Mesenchymal stem cell (in vitro differentiated cells and primary cell): ENCODE measurements at places on chromosomes 2 and 18.

- no peaks in the 10 kb centered on the region for H3K36me3 ChIP-seq
- no peak overlapping the region for H3K27ac ChIP-seq
These were observed 84.4 kb upstream of the RAB6C start for GRCh38 chr2:129895061-129895460.

- H3K36me3 ChIP-seq = no peaks in the 10 kb centered on the region
- H3K4me3 ChIP-seq = no peak overlapping the region
- H3K27me3 ChIP-seq = no peaks in the 10 kb centered on the region
- no peaks in the 10 kb centered on the region for H3K4me1 ChIP-seq
- DNase-seq = no peak
These were observed 103.5 kb downstream of the DNER start for GRCh38 chr2:229610872-229611271.

DNA sequence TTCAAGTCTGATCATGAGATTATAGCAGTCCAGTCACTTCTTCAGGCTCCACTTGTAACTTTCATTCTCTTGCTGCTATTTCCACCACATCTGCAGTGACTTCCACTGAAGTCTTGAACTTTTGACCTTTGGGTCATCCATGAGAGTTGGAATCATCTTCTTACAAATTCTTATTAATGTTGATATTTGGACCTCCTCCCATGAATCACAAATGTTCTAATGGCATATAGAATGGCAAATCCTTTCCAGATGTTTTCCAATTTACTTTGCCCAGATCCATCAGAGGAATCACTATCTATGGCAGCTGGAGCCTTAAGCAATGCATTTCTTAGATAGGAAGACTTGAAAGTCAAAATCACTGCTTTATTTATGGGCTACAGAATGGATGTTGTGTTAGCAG, 159.4 kb downstream of the LTBP1 start:
- H3K4me1 ChIP-seq = peaks cover 5% of the 10 kb centered on the region
- no peak for DNase-seq
- no peak overlapping the region for H3K27ac ChIP-seq
- no peaks in the 10 kb centered on the region for H3K27me3 ChIP-seq

DNA sequence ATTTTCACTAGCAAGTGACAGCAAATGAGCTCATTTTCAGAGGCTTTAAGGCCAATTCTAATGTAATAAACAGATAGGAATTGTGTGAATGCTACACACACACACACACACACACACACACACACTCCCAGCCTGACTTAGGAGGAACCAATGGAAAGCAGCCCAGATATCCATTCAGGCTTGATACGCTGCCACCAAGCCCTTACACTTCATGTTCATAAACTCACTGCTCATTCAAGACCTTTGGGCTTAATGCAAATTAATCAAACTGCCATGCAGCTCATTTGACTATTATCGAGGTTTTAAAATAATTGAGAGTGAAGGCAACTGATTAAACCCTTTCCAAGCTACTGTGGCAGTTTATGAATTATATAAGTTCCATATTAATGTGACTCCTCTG, 298.9 kb upstream of the NCKAP5 start:
- H3K4me1 ChIP-seq = no peaks in the 10 kb centered on the region
- H3K36me3 ChIP-seq = no peaks in the 10 kb centered on the region
- H3K4me3 ChIP-seq = no peak overlapping the region
- peaks cover 10% of the 10 kb centered on the region for H3K27me3 ChIP-seq
- H3K27ac ChIP-seq = no peak overlapping the region
- no peak for DNase-seq

DNA sequence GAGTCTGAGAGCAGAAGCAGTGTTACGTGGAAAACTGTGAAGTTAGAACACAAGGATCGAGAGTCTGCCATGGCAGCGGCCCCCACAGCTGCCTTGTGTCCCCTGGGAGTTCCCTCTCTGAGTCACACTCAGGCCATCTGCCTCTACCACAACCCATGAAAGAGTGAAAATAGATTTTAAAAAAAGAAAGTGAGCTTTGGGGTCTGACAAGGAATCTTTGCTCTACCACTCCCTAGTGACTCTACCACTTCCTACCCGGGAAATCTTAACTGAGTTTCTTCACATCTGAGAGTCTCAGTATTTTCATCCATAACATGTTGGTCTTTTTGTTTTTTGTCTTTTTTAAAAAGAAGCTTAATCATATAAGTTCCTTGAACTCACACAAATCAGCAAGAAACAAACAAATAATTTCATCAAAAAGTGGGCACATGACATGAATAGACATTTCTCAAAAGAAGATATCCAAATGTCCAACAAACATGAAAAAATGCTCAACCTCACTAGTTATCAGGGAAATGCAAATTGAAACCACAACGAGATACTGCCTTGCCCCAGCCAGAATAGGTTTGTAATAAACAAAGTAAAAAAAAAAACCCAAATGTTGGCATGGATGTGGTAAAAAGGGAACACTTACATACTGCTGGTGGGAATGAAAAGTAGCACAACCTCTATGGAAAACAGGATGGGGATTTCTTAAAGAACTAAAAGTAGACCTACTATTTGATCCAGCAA, 2.4 kb upstream of the MSGN1 start:
- H3K27me3 ChIP-seq = no peaks in the 10 kb centered on the region
- H3K4me1 ChIP-seq = peaks cover 4% of the 10 kb centered on the region
- no peak overlapping the region for H3K27ac ChIP-seq
- no peaks in the 10 kb centered on the region for H3K36me3 ChIP-seq
- DNase-seq = peak; percentile 83

GRCh38 chr18:61817086-61817485, 75.7 kb downstream of the RNF152 start:
- no peaks in the 10 kb centered on the region for H3K4me1 ChIP-seq
- peak; percentile 19 for DNase-seq
- H3K4me3 ChIP-seq = no peak overlapping the region
- peaks cover 6% of the 10 kb centered on the region for H3K36me3 ChIP-seq
- H3K27me3 ChIP-seq = no peaks in the 10 kb centered on the region

DNA sequence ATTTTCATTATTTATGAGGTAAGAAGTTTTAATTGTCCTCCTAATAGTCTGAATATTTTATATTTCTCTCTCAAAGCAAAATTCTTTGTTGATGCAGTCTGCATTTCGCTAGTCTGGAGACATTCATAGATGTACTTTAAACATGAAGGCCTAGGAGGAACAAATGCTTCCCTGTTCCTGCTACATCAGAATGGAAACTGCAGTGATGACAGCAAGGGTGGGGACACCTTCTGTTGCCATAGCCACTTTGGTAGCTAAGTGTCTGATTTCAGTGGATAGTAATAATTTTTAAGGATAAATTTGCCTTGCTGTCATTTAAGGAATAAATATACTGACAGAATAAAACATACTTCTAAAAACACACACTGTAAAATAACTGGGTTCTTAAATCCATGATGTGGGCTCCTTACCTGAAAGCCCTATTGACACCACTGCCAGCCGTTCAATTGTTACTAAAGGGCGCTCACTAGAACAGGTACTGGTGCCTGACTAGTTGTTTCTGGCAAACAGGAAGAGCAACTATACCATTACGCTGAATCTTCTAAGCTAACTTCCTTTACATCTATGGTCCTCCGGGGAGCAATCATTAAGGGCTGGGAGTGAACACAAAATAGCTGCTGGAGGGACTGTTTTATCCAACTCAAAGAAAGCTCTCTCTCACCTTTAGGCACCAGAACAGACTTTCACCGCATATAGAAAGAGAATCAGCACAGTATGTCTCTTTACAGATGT, 88.2 kb downstream of the TMEM131 start:
- no peak for DNase-seq
- H3K36me3 ChIP-seq = peaks cover 43% of the 10 kb centered on the region
- no peaks in the 10 kb centered on the region for H3K4me1 ChIP-seq
- H3K27me3 ChIP-seq = no peaks in the 10 kb centered on the region
- no peak overlapping the region for H3K27ac ChIP-seq
- H3K4me3 ChIP-seq = no peak overlapping the region

DNA sequence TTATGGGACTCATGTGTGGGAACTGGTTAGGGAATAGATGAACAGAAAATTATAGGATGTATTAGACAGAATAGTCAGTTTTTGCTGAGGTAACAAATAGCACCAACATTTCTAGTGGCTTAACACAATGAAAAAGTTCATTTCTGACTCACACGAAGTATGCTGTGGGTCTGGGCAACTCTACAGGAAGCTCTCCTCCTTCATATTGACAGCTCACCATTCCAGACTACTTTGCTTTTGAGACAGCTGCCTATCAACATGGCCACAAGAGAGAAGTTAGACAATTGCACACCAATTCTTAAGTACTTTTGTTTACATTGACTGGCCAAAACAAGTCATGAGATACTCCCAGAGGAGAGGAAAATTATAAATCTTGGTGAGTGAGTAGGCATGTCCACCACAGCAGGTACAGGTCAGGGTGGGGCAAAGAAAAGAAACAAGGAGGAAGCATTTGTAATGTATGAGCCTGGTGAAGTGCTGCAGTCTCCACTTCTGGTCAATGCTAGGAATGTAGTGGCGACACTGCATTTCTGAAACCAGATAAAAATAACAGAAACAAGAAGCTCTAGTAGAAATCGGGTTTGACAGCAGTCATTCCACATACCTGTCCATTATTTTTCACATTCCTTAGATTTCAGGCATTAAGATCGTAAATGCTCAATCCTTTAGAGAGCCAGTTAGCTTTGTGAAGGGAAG, 141.6 kb downstream of the ICOS start:
- H3K4me1 ChIP-seq = no peaks in the 10 kb centered on the region
- no peak for DNase-seq
- H3K27me3 ChIP-seq = peaks cover 31% of the 10 kb centered on the region

- H3K27ac ChIP-seq = peak overlapping the region; percentile 39
- H3K27me3 ChIP-seq = peaks cover 3% of the 10 kb centered on the region
These were observed 75.4 kb upstream of the KCNE4 start for GRCh38 chr2:222976521-222977061.

DNA sequence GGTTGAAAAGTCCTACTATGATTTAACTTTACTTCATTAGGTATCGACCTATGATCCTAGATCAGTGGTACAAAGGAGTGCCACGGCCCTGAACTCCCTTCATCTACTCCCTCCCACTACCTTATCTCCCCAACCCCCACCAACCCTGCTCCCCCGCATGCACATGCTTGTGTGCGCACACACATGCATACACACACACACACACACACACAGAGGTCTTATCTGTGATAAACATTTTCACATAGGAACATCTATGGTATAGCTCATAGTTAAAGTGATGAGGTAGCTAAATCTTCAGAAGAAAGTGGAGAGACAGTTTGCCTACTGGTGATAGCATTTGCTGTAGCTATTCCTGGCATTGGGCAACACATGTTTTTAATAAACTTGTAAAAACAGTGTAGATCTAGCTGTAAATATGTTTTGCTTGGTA, 471.3 kb downstream of the ZEB2 start:
- DNase-seq = no peak
- no peaks in the 10 kb centered on the region for H3K27me3 ChIP-seq
- H3K4me1 ChIP-seq = no peaks in the 10 kb centered on the region
- no peaks in the 10 kb centered on the region for H3K36me3 ChIP-seq
- H3K4me3 ChIP-seq = no peak overlapping the region

- no peaks in the 10 kb centered on the region for H3K27me3 ChIP-seq
- H3K36me3 ChIP-seq = no peaks in the 10 kb centered on the region
- H3K4me3 ChIP-seq = no peak overlapping the region
- no peaks in the 10 kb centered on the region for H3K4me1 ChIP-seq
These were observed 86.4 kb downstream of the NCOA1 start for GRCh38 chr2:24577481-24577880.

DNA sequence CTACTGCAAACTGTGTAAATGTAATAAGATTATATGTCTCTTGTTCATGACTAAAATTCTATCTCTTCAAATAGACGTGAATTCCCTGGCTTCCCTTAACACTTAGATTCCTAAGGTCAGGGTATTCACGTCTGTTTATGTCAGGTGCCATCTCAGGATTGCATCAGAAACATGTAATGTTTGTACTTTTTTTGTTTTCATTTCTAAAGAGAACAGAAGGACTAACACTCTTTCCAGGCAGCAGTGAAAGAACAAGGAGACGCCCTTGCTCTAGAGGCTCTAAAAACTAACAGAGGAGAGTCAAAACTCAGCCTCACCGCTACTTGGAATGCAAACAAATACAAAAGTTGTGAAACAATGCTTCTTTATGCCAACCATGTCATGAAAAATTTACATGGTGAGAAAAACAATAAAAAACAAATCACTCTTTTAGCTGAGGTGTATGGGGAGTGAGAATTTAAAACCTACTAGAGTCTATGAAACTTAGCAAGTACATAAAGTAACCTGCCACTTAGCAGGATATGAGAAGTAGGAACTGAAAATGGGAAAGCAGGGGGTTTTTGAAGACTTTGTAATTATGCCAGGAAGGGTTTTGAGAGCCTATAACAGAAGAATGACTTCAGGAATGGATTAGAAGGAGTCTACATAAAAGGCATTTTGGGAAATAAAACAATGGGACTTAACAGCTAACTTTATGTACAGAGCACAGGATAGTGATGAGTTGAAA, 522.7 kb downstream of the THSD7B start:
- H3K27me3 ChIP-seq = no peaks in the 10 kb centered on the region
- H3K4me3 ChIP-seq = no peak overlapping the region
- no peak overlapping the region for H3K27ac ChIP-seq
- H3K4me1 ChIP-seq = no peaks in the 10 kb centered on the region
- no peak for DNase-seq

DNA sequence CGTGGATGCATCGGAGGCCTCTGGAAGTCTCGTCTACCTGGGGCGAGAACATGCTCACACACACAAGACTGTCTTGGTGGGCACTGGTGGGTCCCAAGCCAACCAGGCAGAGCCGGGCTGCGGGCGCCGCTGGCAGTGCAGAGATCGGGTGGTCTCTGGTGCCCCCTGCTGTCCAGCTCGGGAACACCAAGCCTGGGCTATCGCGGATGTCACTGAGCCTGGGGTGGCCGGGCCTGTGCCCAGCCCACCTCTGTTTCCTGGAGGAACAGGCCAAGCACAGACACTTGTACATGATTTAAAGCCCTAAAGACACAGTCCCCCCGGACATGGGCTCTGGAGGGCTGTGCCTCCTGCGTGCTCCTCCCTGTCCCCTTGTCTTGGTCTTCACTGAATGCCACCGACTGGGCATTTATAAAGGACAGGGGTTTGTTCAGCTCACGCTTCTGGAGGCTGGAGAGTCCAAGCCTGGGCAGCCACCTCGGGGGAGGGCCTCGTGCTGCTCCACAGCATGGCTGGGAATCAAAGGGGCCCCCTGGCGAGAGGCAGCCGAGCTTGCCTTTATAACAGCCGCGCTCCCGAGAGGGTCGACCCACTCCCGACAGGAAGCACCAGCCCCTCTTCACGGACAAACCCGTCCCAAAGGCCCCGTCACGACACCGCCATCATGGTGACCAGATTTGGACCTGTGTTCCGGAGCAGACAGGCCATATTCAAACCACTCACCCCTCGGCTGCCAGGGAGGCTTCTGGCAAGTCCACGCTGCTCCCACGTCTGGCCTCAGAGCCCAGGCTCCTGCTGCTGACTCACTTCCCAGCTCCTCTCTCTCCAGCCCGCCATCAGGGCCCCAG, 3.6 kb upstream of the OTOS start:
- DNase-seq = peak; percentile 53
- H3K27me3 ChIP-seq = peaks cover 65% of the 10 kb centered on the region
- no peaks in the 10 kb centered on the region for H3K36me3 ChIP-seq
- peaks cover 4% of the 10 kb centered on the region for H3K4me1 ChIP-seq
- H3K27ac ChIP-seq = no peak overlapping the region

DNA sequence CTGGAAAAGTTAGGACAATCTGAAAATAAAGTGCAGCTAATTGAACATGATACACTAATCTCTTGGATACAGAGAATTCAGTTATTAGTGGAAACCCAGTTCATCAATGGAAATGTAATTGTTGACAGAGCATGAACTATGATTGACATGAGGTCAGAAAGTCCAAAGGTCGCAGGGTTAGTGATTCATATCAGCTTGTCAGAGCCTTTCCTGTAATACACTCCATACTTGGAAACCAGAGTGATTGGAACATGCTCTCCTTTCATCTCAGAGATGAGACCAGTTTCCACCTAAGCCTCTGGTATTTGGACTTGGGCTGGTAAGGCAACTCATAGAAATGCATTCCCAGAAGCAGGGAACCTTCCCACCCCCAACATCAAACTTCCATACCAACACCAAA, 8.5 kb upstream of the NCKAP5 start:
- no peaks in the 10 kb centered on the region for H3K27me3 ChIP-seq
- DNase-seq = no peak
